ENCODE measurements at places on chromosomes 3 and 15.

GRCh38 chr3:107796791-107797190 lies 274.0 kb downstream of the BBX start:
- DNase-seq, result no peak

DNA sequence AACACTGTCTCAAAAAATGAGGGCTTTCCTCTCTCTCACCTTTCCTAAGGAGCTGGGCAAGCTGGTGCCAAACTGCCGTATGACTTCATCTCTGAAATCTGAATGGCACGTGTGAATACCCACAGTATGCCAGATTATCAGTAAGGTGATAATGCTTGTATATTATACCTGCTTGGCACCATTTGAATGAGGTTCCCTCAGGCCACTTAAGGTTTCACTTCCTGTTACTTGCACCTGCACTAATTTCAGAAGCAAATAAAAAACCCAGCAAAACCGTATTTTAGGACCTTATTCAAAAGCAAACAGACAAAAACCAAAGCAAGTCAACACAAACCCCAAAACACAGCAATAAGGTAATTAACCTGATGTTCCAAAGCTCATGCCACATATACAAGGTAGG lies 19.7 kb downstream of the FOXP1 start:
- DNase-seq, result no peak

- DNase-seq, result no peak
These were observed 45.4 kb upstream of the PYDC2 start for GRCh38 chr3:191415566-191415965.

- no peak for DNase-seq
These were observed 416.5 kb upstream of the TGFBR2 start for GRCh38 chr3:30189900-30190299.

- no peak for DNase-seq
These were observed 8.1 kb downstream of the CTNNB1 start for GRCh38 chr3:41207355-41207754.

GRCh38 chr15:58684036-58684710 lies 65.3 kb downstream of the ADAM10 start:
- no peak for DNase-seq

DNA sequence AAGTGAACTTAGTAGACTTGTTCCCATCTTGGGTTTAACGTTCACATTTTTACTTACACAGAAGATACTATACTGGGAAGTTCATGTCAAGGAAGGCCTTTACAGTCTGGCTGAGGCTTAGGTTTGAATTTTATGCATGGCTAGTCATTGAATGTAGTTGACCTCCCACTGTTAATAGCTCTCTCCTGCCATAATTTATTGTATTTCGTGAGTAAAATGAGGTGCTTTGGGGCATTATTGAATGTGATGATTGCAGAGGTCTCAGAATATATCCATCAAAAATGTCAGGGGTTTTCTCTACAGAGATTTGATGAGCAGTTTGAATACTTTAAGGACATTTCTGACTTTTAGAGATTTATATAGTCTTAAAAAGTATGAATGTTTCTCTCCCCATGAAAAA lies 356.6 kb upstream of the GRM7 start:
- DNase-seq, result no peak

DNA sequence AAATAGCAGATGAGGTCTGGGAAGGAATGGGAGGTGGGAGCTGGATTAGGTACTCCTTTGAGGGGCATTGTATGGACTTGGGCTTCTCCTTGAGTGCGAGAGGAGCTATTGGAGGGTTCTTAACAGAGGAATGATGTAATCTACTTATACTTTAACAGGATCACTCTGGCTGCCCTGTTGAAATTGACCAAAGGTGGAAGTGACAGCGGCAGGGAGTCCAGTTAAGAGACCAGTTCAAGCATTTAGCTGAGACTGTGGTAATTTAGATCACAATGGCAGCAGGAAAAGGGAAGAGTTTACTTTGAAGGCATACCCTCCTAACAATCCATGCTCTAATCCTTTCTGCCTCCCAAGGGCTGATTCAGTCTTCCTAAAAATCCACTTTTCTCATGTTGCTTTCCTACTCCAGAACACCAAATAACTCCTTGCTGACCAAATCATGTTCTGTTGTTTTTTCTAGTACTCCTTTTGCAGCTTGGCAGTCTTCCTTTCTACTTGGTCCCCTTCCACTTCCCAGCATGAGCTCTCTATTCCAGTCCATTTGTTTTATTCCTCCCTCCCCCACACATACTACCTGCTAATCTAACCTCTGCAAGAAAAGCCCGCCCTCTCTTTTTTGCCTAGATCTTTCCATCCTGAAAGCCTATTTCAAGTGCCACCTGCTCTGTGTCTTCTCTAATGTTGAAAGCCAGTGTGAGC lies 139.4 kb downstream of the NECTIN3 start:
- DNase-seq, result no peak

GRCh38 chr3:11529281-11529680 lies 114.4 kb downstream of the VGLL4 start:
- no peak for DNase-seq

- no peak for DNase-seq
These were observed 117.9 kb downstream of the CORO2B start for GRCh38 chr15:68696414-68697363.

DNA sequence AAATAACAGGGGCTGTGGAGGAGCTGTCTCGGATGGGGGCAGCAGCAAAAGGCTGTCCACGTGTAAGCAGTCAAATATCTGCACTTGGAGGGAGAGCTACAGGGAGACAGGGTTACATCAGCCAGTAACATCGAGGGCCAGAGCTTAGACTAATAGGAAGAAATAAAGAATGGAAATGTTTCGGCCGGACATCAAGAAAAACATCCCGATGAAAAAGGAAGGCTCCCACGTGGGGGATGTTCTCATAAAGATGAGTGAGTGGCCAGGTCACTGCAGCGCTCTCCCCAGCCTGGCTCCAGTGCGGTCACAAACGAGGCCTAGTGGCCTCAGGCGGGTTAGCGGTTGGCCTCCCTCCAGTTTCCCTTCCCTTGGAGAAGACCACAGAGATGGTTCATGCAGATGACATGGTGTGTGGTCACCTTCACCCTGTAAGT lies 56.1 kb upstream of the WNT5A start:
- no peak for DNase-seq

DNA sequence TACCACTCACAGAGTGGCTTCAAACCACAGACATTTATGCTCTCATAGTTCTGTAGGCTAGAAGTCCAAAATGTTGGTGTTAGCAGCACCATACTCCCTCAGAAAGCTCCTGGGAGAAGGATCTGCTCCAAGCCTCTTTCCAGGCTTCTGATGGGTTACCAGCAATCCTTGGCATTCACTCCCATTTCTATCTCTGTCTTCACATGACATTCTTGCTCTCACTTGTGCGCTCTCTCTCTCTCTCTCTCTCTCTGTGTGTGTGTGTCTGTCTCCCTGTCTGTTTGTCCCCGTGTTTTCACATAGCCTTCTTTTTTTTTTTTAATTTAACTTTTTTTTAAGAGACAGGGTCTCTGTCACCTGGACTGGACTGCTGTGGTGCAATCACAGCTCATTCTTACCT lies 26.3 kb downstream of the CDAN1 start:
- no peak for DNase-seq

- DNase-seq, result no peak
These were observed 61.4 kb downstream of the ARNT2 start for GRCh38 chr15:80465626-80466005.

DNA sequence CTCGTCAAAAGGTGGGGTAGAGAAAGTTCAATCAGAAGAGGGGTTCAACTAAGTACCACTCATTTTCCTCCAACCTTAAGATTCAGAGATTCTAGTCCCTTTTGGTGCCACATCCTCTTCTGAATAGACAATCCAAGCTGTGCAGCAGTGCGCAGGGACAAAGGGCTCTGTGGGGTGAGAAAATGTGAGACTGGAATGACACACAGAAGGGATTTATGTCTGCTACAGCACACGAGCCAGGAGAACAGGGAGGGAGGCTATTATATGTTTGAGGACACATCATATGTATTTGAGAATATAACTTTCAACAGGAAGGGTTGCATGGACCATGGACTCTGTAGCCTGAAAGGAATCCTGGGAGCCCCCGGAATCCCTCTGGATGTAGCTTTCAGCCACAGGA lies 33.0 kb downstream of the LSM3 start:
- DNase-seq, result no peak

DNA sequence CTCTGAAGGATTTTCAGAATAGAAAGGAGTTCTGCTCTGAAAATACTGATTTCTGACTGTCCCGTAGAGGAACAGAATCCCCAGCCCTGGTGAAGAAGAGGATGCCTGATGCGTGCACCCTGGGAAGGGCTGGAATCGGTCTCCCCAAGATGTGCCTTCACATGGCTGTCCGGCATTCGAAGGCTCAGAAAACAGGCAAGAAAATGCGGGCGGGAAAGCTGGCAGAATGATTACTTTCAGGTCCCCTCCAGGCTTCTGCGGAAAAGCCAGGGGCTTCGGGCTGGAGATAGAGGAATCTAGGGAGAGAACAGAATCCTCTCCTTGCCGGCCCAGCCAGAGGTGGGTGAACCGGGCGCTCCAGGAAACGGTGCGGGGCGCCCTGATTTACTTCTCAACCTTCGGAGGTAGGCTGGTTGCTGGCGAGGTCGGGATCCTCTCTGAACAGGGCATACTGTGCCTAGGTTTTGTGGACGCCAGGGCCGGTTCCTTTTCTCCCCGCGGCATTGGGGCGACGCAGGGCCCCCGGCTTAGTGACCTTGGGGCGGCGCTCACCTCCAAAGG lies 2.5 kb downstream of the FOXL2NB start:
- DNase-seq, result no peak

DNA sequence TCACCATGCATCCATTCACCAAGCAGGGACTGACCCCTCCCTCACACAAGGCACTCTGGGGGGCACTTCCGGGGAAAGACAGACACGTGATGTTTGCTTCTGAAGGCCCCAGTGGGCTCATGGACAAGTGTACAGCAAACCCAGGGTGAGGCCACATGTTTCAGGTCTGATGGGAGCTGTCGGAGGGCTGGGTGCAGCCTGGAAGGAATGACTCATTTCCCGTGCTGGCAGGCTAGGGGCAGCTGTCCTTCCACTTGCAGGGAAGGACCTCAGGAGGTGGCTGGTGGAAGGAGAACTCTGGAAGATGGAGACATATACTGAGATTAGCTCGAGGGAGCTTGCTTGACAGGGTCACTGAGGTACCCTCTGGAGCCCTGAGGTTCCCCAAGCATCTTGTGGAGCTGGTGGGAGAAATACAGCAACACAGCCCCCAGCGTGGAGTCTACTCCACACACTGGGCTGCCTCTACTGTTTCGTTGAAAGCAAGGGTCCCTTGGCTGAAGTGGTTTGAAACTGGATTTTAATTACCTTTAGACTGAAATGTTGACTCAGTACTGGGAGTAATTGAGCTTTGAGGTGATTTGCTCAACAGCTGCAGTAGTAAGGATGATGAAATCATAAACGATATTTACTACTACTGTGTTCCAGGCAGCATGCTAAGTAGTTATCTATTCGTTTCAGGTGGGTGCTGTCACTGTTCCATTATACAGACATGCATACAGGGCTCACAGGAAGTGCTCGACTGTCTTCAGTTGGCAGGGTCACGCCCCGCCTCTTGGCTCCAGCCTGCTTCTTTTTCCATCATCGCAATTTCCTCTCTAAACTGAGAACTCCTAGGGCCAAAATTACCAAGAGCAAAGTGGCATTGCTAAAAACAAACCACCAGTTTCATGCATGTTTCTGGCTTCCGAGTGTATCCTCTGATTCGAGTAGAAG lies 230.4 kb downstream of the ADAMTS17 start:
- DNase-seq, result no peak

DNA sequence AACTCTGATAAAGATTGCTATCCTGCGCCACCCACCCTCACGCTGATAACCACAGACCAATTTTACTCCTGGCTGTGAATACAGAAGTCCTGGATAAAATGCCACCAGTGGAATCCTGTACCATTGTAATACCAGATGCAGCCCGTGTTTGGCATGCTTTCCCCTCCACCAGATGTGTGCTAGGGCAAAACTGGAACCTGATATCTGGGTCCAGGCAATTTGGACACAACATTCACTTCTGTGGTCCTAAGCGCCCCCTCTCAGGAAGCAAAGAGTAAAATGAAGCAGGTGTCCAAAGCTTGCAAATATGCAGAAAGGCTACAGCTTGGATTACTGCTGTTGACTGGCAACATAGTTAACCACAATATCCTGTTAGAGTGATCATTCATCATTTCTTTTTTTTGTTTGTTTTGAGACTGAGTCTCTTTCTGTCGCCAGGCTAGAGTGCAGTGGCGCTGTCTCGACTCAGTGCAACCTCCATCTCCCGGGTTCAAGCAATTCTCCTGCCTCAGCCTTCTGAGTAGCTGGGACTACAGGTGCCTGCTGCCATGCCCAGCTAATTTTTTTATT lies 32.8 kb downstream of the LOXL1 start:
- DNase-seq, result no peak

DNA sequence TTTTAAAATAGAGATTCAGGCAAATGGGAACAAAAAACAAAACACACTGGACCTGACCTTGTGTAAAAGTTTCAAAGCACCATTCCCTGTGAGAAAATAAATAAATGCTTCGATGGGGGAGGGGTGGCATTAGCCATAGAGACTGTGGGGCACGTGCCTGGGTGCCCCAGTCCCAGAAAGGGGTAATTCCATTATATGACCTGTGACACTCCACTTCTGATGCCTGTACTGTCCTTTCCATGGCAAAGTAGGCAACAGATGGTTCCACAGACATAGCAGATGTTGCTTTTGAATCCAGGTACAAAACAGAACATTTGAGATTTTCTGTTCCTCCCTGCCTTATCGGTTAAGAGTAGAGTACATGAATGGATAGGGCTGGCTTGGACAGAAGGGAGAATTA lies 3.9 kb downstream of the PHLDB2 start:
- DNase-seq, result no peak

GRCh38 chr3:49529567-49529966 lies 24.7 kb upstream of the BSN start:
- DNase-seq, result no peak

DNA sequence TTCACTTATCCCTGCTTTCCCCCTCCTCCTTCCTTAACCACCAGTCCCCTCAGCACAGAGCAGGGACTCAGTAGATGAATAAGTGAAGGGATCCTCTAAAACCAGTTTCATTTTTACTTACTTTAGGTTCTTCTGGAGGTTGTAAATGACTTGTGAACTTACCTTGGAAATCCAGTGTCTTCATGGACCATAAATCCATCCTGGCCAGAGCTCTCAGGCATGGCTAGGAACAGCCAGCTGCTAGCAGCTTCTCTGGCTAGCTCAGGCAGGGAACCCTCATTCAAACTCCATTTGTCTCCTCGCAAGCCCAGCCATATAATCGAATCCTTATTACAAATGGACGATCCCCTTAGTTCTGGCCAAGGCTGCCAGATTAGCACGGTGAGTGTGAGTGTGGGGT lies 78.5 kb downstream of the LRTM1 start:
- no peak for DNase-seq

DNA sequence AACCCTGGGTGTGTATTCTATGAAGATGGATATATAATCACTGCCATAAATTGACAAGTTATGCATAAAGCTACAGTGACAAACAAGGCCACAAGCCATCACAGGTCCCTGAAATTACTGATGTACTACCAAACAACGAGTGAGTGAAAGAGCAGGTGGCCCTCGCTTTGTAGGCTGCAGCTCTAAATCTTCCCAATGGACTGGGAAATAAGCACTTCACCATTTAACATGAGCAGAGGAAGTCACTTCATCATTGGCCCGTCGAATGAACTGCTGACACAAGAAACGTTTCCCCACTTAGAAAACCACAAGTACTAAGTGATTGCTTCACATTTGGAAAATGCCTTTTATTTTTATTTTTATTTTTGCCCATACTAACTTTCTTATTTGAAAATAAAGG lies 218.0 kb downstream of the ZNF385D start:
- no peak for DNase-seq

- no peak for DNase-seq
These were observed 67.2 kb downstream of the SCN5A start for GRCh38 chr3:38582316-38582715.

- no peak for DNase-seq
These were observed 247.9 kb downstream of the GBE1 start for GRCh38 chr3:81513591-81513990.

GRCh38 chr3:173531602-173532001 lies 134.1 kb downstream of the NLGN1 start:
- DNase-seq, result no peak
